ENCODE measurements at places on chromosomes 2 and 18.

DNA sequence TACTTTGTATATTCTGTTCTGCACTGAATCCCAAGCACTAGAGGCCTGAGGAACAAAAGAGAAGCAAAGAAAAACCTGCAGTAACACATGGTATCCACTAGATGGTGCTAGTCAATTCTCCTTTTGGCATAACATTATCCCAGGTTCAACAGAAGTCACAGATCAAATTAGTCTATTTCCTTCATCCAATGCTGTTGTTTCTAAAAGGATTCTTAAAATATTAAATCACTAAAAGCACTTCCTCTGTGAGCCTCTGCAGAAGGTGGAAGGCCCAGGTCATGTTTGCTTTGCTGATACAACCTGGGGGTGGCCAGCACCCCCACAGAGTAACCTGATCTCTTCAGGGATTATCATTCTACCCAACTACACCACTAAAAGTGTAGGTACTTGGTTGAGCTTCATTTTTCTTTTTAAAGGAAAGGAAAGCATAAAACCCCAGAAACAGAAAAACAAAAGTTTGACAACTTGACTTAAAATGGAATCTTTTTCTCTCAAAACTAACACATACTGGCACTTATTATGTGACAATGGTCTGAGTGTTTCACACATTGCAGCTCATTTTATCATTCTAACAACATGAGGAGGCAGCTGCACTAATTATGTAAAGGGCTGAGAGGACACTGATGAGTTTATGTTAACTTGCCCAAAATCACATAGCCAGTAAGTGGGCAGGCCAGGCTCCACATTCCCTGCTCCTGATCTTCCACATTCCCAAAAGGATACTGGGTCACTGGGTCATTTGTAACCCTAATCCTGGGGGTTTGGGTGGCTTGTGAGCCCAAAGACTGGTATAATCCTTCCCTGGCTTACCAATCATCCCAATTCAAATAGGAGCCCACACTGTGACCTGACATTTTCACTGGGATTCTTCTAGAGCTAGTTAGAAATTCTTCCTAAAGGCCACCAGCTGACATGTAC is 66.8 kb upstream of the DNER start:
- no peak for DNase-seq

GRCh38 chr18:77766421-77766820 is 516.8 kb downstream of the GALR1 start:
- DNase-seq, result no peak

- DNase-seq, result no peak
Observed at GRCh38 chr2:121748202-121748601, 7.2 kb upstream of the TSN start.

GRCh38 chr2:197297266-197297665 is 13.3 kb downstream of the ANKRD44 start:
- DNase-seq, result no peak

DNA sequence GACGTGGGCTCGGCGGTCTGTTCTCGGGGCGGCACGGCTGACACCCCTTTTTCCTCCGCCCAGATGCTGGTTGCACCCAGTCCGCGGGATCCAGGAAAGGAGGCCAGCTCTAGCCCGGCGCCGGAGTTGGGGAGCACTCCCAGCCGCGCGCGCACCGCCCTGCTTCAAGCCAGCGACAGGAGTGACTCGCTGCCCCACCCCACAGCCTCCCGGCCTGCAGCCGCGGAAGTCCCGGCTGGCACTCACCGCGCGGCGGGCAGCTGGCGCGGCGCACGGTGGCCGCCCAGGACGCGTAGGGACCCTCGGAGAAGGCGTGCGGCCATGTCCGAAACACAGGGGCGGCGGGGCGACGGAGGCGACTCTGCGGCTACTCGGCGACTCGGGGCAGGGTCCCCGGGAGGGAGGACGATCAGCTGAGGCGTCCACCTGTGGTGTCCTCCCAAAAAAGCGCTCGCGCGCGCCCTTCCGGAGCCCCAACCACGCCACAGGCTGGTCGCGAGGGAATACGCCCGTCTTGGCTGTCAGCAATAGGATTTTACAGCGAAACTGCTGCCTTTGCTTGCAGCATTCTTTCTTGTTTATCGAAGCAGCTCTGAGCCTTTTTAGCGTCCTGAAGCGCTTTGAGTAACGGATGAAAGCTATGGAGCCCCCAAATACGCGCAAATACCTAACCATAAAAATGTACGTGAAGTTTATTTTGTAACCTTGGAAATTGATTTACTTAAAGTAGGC is at the start of gene ACADL:
Gene ACADL (minus strand): TSS at position 507 of the 732 bp plus-strand sequence. CDS start 184 bp downstream, at position 323.
- no peak for DNase-seq

DNA sequence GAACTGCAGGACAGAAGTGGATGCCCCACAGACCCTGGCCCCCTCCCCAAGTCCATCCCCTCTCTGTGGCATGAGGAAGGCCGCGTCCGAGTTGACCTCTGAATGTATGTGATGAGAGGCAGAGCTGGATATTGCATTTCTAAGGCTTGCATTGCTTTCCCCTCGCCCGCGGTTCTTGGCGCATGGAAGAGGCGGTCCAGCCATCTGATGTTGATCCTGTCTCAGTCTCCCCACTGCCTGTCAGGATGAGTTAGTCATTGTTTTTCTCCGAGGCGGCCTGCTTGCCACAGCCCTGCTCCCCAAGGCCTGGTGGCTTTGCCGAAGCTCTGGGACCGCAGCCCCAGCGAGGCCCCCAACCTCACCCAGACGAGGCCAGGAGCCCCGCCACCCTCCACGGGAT is 88.6 kb downstream of the SMAD7 start:
- no peak for DNase-seq

GRCh38 chr18:55361492-55362250 is 226.3 kb downstream of the TCF4 start:
- DNase-seq, result no peak

DNA sequence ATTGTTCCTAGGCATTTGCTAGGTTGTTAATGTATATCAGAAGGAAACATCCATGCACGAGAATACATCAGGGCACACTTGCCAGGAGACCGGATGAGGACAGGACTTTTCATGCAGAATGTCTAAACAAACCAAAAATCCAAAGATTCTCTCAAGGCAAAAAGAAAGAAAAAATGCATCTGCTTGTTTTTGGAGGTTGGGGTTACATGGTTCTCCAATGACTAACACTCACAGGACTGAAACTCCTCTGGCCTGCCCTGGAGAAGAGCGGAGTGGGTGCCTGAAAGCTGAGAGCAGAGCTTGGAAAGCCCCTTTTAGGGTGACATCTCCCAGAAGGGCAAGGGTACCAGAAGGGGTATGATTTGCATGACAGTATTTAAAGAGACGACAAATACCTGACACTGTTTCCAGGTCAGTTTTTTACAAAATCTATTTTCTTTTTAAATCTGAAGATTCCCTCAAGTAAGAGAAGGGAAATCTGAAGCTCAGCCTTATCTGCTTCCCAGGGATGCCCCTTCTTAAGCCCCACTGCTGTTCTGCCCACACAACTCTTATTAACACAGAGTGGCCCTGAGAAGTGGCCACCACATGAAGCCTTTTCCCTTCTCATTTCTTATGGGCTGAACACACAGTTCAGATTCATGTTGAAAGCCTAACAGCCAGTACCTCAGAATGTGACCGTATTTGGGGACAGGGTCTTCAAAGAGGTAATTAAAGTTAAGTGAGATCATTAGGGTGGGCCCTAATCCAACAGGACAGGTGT is 216.4 kb downstream of the STK39 start:
- no peak for DNase-seq

- DNase-seq, result no peak
Observed at GRCh38 chr2:216556202-216556601, 57.6 kb downstream of the RPL37A start.

- no peak for DNase-seq
Observed at GRCh38 chr2:209534228-209534627, 110.4 kb downstream of the MAP2 start.

GRCh38 chr2:177998006-177998405 is 74.6 kb downstream of the PDE11A start:
- no peak for DNase-seq

GRCh38 chr2:187526792-187527191 is 27.4 kb downstream of the TFPI start:
- DNase-seq, result no peak

GRCh38 chr2:227460833-227461232 is 11.1 kb upstream of the AGFG1 start:
- DNase-seq, result no peak

DNA sequence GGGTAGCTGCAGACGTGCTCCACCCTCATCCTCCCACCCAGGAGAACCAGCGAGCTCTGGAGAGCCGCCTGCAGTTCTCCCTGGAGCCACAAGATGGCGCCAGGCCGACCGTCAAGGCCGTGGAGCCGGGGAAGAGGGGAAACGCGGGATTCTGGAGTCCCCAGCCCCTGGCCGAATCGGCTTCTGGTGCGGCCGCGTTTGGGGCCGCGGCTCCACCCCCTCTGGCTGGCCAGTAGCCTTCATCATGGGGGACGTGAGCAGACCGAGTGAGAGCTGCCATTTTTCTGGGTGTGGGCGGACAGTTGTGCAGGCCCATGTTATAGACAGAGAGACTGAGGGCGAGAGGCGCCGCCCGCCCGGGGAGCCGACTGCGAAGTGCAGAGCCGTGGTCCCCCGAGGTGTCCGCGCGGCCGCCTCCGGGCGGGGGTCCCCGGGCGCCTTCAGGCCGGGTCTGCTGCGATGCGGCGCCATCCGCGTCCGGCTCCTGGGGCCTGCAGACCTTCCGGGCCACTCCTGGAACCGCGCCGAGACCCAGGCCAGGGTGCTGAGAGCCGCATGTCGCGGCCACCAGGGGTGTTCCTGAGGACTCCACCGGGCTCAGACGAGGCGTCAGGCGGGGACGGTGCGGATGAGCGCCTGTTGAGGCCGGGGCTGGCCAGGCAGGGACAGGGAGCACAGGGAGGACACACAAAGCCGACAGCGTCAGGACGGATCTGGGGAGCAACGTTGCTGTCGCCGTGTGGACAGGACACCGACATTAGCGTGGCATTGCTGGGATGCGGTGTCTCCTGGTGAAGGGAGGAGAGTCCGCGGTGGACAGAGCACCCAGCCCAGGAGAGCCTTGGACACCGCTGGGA is 418.2 kb upstream of the HS6ST1 start:
- DNase-seq, result peak; percentile 67

GRCh38 chr2:36578343-36579296 is 19.3 kb downstream of the FEZ2 start:
- DNase-seq, result no peak

- no peak for DNase-seq
Observed at GRCh38 chr18:61891271-61891670, 1.5 kb downstream of the RNF152 start.

DNA sequence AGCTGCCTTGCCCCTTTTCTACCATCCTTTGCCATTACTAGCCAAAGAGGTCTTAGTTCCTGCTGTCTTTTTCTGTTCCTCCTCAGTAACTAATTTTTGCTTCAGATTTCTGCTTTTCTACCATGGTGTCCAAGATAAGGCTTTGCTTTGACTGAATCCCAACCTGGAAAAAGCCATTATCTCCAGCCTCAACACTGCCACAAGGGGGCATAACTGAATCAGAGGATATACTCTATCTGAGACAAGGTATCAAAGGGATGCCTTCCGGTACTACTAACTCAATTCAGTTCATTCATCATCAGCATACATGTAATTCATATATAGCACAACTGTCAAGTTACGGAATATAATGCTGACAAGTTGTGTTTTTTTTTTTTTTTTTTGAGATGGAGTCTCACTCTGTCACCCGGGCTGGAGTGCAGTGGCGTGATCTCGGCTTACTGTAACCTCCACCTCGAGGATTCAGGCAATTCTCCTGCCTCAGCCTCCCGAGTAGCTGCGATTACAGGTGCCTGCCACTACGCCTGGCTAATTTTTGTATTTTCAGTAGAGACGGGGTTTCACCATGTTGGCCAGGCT is 11.4 kb downstream of the OSGEPL1 start:
- DNase-seq, result peak; percentile 3

DNA sequence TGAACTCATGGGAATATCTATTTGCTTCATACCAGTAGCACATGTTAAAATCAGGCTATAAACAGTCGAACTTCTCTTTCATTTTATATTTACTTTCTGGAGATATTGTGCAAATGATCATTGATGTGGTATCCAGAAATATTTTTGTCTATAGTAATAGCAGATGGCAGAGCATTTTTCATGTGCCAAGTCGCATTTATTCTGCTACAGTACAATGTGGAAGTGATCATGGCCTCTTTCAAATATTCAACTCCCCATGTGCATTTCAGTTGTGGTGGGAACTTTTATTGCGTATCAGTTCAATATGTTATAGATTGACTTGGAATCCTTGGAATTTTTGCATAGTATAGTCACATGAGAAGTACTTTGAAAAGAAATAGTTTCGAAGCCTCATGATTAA is 57.4 kb downstream of the RHBDD1 start:
- no peak for DNase-seq

- DNase-seq, result no peak
Observed at GRCh38 chr18:79405019-79405780, 9.5 kb downstream of the NFATC1 start.

DNA sequence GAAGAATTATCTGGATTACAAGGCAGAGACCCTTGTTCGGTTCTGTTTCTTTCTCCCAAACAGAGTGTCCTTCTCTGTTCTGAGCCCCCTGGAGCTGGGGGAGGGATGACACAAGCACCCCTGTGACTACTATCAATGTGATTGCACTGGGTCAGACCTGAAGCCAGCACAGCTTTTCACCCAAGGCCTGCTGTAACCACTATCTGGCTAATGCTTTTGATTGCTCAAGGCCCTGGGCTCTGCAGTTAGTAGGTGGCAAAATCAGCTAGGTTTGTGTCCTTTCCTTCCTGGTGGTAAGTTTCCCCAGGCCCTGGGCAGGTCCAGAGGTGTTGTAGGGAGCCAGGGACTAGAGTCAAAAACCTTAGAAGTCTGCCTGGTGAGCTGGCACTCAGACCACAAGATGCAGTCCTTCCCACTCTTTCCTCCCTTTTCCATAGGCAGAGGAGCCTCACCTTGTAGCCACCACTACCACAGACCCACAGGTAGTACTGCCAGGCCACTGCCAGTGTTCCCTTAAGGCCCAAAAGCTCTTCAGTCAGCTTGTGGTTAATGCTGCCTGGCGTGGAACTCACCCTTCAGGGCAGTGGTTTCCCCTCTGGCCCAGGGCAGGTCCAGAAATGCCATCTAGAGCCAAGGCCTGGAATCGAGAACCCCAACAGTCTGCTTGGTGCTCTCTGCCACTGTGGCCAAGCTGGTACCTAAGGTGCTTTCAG is 83.0 kb downstream of the FAM117B start:
- no peak for DNase-seq

GRCh38 chr18:47274961-47275360 is 23.5 kb upstream of the SKOR2 start:
- no peak for DNase-seq

GRCh38 chr2:98847853-98848252 is 88.2 kb downstream of the CRACDL start:
- DNase-seq, result no peak

DNA sequence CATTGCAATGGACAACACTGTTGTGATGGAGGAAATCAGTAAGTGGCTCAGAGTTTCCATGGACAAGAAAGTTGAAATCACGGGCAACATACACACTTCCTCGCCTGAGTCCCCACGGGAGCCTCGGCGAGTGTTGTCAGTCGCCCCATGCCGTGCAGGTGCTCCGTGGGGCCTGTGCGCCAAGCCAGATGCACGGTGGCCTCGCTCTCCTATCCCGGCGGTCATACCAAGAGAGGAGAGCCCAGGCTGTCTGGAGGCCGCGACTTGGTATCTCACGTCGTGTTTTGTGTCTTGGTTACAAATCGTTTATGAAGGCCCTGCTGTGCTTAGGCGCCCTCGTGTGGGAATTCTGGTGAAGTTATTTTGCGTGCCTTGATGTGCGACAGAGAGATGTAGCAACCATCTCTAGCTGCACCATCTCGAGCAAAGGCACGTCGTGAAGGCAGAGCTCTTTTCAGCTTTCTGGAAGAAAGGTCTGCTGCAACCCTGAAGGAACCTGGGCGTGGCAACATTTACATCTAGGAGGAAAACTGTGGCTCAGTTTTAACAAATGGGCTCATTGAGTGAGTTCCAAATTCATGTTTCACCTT is 21.8 kb downstream of the ATG4B start:
- no peak for DNase-seq

- DNase-seq, result no peak
Observed at GRCh38 chr2:135093193-135093592, 41.1 kb downstream of the RAB3GAP1 start.

Measured in SHP77 treated with DMSO at 0.1 percent for 48 hours (cell line).